ENCODE measurements at places on chromosomes 4 and X. TPM values are rescaled to one million over a fixed set of nuclear protein-coding genes. Genes with fewer than 3 reads are reported as not detected.

PRSS48 gene
- total RNA-seq: not detected

- H3K27ac ChIP-seq: no peak overlapping the region
- no peaks in the 10 kb centered on the region for H3K27me3 ChIP-seq
- no peaks in the 10 kb centered on the region for H3K36me3 ChIP-seq
- H3K4me1 ChIP-seq: no peaks in the 10 kb centered on the region
- no peak overlapping the region for H3K4me3 ChIP-seq
These were observed 20.9 kb downstream of the CLRN2 start for GRCh38 chr4:17535906-17536305.

DNA sequence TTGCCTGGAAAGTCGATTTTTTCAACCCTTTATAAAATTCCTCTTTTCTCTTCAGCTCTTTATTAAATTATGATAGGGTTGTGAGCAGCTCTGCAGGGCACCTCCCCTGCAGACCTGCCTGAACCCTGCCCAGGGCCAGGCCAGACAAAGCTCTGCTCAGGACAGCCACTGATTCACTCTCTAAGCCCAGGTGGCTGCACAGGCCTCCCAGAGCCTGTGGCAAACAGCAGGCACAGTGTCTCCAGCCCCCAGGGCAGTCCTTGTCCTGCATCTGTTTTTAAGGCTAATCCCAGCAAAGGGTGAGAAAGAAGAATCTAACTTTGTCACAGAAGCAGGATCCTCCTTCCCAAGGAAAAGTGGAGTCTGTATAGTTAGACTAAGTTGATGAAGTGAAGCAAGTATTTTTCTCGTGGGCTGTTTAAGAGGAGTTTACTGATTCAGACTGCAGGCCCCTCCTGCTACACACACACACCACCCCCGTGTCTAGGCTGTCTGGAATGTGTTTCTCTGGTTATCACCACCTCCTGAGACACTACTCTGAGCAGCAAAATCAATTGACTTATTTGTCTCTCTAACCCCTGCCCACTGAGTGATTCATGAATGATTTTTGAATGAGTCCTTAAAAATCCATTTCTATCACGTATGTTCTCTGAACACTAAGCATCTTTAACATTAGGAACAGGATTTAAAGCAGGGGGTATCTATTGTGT, 101.7 kb downstream of the CHIC2 start:
- DNase-seq: peak; percentile 68
- H3K4me1 ChIP-seq: no peaks in the 10 kb centered on the region
- H3K27me3 ChIP-seq: no peaks in the 10 kb centered on the region
- H3K36me3 ChIP-seq: no peaks in the 10 kb centered on the region
- no peak overlapping the region for H3K4me3 ChIP-seq

- DNase-seq: no peak
- no peaks in the 10 kb centered on the region for H3K27me3 ChIP-seq
- H3K27ac ChIP-seq: no peak overlapping the region
- H3K4me3 ChIP-seq: no peak overlapping the region
These were observed 177.9 kb downstream of the TSPAN5 start for GRCh38 chr4:98480535-98480934.

DNA sequence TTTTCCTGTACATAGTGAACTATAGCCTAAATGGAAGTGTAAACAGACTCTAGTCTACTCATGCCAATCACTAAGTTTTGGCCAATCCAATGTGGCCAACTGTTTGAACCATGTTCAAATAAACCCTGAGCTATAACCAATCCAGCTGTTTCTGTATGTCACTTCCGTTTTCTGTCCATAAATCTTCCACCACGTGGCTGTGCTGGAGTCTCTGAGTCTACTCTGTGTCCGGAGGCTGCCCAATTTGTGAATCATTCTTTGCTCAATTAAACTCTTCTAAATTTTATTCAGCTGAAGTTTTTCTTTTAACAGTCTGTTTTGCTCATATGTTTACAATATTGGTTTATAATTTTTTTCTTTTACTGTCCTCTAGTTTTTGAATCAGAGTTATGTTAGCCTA, 112.3 kb upstream of the BANK1 start:
- H3K27ac ChIP-seq: no peak overlapping the region
- no peaks in the 10 kb centered on the region for H3K27me3 ChIP-seq
- DNase-seq: no peak
- H3K4me3 ChIP-seq: no peak overlapping the region
- H3K36me3 ChIP-seq: no peaks in the 10 kb centered on the region
- H3K4me1 ChIP-seq: no peaks in the 10 kb centered on the region

Data from esophagus muscularis mucosa (tissue), 4 donors.